ENCODE measurements at places on chromosomes 1 and 21.

- DNase-seq = no peak
Observed at GRCh38 chr1:199020051-199020450, 381.2 kb downstream of the PTPRC start.

DNA sequence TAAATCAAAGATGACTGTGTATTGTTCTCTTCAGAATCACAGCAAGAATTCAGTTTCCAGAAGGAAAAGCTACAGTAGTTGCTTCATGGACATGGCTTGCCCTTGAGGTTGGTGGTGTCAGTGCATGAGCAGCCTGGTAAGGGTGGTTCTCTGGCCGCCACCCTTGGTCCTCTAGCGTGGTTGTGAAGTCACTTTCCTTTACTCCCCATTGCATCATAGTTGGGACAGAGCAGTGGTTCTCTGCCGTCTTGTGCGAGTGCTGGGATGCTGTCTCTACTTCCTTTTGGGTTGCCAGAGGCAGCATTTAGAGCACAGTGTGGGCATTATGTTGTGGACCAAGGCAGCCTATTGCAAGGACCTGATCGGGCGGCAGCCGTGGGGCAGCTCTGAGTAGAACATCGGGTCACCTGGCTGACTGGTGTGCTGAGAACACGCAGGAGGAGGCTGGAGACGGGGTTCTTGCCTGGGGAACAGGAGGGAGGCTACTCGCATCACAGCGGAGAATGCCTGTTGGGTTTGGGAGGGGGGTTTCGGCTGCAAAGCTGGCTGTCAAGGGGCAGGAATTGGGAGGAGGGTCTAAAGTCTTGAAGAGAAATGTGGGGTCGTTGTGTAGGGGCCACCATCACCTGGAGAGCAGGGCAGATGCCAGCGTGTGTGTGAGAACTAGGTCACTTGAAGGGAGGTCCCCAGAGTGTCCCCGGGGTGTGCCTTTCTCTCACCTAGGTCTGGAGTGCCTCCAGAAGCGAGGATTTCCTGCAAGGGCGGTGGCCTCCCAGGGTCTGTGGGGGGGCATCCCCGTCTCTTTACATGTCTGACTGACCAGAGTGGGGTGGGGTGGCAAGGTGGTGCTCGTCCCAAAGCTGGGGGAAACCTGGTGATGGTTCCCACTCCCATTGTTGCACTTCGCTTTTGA, 6.3 kb downstream of the ARF1 start:
- DNase-seq = no peak

DNA sequence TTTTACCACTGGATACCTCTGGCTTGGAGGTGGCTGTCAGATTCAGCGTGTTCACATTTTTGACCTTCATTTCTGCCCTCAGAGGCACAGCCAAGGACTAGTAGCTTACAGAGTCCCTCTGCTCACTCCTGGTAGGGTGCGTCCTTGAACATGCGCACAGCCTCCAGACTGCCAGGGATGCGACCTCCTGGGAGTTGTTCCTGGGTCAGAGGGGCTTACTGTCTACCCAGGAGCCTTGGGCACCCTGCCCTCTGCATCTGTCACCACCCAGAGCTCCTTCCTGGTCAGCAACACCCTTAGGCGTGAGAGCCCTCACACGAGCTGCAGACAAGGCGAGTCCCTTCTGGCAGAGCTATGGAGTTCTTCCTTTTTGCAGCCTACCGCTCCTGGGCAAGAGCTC, 1.7 kb downstream of the SLX9 start:
- DNase-seq = no peak

DNA sequence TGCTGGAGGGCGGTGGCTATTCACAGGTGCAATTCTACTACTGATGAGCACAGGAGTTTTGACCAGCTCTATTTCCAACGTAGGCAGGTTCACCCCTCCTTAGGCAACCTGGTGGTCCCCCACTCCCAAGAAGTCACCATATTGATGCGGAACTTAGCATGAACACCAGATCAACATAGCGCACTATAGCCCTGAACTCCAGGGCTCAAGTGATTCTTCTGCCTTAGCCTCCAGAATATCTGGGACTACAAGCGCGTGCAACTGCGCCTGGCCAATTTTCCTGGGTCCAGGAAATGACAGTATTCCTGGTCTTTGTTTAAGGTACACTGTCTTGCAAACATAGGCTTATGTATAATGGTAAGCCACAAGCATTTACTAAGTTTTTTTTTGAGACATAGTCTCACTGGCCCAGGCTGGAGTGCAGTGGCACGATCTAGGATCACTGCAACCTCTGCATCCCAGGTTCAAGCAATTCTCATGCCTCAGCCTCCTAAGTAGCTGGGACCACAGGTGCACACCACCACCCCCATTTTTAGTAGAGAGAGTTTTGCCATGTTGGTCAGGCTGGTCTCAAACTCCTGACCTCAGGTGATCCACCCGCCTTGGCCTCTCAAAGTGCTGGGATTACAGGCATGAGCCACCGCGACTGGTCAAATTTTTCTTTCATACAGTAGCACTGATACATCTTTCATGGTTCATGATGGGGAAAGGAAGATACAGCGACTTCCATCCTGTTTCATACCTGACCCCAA, 12.6 kb downstream of the MCL1 start:
- DNase-seq = no peak

GRCh38 chr1:47998396-47998990, 1.3 kb upstream of the TRABD2B start:
- no peak for DNase-seq

DNA sequence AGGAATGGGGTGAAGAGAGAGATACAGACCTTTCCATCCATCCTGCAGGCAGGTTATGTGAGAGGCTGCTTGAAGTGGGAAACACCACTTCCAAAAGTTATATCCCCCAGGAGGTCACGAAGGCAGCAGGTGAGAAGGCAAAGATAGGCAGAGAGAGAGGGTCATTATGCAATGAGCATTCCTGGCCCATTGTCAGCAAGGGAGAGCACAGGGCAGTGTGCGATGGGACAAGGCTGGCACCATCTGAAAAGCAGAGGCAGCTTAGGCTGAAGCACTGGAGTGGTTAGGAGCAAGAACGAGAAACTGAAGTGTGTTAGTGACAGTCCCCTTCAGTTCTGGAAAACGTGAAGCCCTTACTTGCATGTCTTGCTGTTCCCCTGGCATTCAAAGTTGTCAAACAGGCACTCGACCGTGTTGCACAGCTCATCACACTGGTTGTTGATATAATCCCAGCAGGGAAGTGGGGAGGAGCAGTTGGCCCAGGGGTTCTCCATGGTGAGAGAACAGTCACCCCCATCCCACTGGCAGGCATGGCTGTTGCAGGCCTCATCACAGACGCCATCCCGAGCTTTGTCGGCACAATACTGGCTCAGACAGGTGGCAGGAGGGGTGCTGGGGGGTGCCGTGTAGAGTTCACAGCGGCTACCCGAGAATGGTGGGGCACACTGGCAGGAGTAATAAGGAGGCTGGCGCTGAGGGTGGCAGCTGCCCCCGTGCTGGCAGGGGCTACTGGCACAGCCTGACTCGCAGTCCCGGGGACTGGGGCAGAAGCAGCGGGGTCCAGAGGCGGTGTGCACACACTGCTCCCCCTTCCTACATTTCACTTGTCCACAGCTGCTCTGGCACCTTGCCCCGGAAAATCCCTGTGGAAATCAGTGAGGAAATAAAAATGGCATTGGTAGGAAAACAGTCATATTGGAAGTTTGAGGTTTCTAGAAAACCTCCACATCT, 28.9 kb upstream of the ADAM30 start:
- DNase-seq = no peak

GRCh38 chr1:54988975-54989374, 8.5 kb downstream of the TMEM61 start:
- no peak for DNase-seq

DNA sequence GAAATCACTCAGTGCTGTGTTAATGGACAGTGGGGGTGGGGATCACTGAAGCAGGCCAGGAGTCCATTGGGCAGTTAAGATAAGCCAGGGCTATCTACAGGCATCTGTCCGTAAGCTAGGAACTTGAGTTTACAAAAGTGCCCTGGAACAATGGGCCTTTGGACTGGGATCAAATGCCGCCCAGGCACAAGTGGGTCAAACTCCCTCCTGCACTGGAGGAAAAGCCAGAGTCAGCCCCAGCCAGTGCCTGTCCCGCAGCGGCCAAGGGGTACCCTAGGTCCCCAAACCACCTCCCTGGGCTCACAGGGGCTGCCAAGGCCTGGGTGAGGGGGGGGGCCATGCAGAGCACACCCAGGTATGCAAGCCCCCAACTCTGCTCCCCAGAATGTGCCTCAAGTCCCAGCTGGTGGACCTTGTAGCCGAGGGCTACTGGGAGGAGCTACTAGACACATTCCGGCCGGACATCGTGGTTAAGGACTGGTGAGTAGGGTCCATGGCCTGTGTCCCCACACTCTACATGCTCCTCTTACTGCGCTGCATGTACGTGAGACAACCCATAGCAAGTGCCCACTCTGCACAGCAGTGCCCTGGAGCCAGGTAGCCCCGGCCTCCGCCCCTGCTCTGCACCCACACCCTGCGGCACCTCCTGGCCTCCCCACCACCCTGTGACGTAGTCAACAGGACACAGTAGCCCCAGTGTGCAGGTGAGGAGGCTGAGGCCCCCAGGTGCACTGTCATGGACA, 7.7 kb downstream of the FBXO6 start:
- no peak for DNase-seq

GRCh38 chr1:18407166-18408045, 73.3 kb upstream of the KLHDC7A start:
- no peak for DNase-seq

DNA sequence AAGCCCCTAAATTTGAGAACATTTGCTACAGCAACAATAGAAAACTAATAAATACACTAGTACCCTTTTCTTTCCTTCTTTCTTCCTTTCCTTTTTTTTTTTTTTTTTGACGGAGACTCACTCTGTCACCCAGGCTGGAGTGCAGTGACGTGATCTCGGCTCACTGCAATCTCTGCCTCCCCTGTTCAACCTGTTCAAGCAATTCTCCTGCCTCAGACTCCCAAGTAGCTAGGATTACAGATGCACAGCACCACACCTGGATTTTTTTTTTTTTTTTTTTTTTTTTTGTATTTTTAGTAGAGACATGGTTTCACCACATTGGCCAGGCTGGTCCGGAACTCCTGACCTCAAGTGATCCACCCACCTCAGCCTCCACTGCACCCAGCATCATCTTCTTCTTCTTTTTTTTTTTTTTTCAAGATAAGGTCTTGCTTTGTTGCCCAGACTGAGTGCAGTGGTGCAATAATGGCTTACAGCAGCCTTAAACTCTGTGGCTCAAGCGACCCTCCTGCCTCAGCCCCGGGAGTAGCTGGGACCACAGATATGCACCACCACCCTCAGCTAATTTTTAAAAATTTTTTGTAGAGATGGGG, 19.6 kb upstream of the CBR3 start:
- no peak for DNase-seq

DNA sequence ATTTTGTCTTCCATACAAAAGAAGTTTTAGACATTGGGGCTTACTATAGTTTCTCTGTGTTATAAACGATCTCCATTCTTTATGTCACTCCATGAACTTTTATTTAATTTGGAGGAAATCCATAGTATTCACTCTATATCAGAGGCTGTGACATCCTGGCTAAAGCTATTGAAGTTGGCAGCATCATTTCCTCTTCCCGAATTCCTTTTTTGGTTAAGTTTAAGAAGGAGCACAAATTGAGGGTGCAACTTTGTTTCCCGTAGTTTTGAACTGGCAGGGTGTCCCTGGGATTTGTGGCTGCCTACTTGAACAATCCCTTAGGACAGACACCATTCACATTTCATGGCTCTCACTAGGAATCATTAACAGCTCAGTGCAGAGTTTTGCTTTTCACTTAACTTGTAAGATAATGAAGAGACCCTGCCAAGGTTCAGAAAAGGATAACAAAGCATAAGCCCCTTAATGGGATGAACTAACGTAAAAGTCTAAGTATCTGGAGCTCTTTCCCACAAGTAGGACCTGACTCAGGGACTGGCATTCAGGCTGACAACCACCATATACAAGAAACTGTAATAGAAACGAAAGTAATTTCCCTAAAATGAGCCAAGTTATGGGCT, 13.9 kb downstream of the S1PR1 start:
- DNase-seq = no peak

DNA sequence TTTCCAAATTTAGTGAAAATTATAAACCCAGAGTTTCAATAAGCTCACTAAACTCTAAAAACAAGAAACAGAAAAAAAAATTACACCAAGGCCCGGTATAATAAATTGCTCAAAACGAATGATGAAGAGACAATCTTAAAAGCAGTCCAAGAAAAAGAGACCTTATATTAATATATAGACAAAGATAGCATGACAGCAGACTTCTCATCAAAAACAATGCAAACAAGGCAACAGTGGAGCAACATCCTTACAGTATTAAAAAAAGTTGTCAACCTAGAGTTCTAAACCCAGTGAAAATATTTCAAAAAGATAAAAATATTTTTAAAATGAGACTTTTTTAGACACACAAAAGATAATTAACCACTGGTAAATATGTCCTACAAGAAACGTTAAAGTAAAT, 46.7 kb downstream of the KIFAP3 start:
- DNase-seq = no peak

DNA sequence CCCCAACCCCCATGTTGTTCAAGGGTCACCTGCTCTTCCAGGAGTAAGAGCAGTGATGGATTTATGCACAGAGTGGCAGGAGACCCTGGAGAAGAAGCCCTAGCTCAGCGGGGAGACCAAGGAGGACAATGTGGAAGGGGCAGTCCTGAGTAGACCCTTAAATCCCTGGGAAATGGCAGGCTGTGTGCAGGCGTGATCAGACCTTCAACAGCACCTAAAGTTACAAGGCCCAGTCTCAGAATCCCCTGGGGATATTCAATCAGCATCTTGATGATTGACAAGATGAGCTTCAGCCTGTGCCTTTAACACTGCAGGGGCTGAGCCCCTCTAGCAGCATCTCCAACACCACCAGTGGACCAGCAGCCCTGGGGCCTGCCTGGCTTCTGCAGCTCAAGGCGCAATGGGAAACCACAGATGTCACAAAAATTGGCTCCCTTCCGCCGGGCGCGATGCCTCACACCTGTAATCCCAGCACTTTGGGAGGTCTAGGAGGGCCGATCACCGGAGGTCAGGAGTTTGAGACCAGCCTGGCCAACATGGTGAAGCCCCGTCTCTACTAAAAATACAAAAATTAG, 60.4 kb downstream of the IRF2BP2 start:
- DNase-seq = no peak

- DNase-seq = peak; percentile 65
Observed at GRCh38 chr1:31984419-31985347, 29.0 kb upstream of the KHDRBS1 start.

GRCh38 chr1:44422161-44422560, 17.1 kb downstream of the RNF220 start:
- DNase-seq = no peak

DNA sequence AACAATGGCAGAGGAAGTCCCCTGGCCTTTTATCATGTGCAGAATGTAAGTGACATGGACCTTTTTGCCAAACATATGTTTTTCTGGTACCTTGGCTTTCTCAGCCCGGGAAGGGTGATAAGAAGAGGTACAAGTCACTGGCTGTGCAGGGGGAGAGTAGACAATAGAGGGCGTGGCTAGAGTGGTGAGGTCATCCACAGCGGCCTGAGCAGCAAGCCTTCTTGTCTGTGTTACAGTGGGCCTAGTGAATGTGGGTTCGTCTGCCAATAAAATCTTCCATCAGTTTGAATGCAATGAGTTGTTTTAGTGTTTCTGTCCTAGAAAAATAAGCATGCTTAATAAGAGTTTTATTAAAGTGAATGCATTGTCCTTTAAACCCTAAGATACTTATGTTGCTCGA, 59.0 kb upstream of the PGD start:
- DNase-seq = peak; percentile 37

Data from fibroblast of skin of back (primary cell).